ENCODE measurements at places on chromosomes 11 and 22.

GRCh38 chr11:37963440-37963839, 1365.4 kb upstream of the RAG2 start:
- no peak for DNase-seq

GRCh38 chr11:62075438-62075837, 48.4 kb upstream of the INCENP start:
- DNase-seq: no peak

DNA sequence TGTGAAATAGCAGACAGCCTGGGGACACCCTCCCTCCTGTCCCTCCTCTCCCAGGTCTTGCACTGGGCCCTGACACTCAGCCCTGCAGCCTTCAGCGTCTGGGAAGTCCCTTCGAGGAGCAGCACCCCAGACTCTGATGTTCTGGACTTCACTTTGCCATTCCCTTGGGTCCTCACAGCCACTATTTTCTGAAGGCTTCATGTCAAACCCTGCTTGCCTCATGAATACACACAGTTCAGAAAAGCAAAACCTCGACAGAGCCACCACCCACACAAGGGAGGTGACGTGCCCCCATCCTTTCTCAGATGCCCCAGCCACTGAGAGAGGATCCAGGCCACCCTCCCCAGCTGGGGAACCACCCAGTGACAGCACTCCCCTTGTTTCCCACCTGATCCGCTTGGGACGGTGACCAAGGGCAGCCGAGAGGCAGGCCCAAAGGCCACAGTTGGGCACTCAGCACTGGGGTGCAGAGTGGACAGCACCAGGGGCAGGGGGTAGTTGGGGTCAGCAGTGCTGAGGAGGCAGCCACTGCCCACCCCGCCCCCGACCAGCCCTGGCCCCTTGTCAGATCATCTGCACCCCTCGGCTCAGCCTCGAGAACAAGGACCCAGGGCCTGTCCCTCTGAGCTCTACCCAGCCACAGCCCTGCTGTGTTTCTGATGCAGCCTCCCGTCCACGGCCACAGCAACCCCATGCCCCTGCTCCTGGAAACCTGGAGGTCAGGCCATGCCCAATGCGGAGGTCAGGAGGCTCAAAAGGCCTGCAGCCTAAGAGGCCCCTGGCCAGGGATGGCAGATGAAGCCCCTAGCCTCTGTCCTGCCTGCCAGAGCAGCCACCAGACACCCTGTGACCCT, 3.1 kb upstream of the TNNT3 start:
- DNase-seq: no peak

- DNase-seq: no peak
Observed at GRCh38 chr11:111913031-111913861, 712 bp downstream of the HSPB2 start.

- DNase-seq: no peak
Observed at GRCh38 chr11:120632579-120632978, 121.0 kb downstream of the GRIK4 start.

GRCh38 chr11:33291004-33291777, 34.0 kb downstream of the HIPK3 start:
- no peak for DNase-seq

DNA sequence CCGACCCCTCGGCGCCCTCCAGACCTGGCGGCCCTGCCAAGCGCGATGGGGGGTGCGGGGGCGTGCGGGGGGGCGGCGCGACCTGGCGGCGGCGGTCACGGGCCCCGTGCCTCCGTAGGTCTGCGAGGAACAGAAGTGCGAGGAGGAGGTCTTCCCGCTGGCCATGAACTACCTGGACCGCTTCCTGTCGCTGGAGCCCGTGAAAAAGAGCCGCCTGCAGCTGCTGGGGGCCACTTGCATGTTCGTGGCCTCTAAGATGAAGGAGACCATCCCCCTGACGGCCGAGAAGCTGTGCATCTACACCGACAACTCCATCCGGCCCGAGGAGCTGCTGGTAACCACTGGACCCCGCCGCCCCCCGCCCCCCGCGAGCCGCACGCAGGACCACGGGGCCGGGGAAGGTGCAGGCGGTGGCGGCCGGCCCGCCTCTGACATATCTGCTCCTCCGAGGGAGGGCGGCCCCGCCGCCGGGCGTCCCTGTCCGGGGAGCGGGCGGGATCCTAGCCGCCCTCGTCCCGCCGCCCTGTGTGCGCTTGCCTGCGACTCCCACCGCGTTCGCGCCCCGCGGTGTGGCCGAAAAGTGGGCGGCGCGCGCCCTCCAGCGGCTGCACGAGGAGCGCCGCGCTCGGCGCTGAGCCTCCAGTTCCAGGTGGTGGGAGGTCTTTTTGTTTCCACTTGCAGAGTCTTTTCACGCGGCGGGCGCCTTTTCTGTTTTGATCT, 2.1 kb downstream of the CCND1 start:
- peak; percentile 44 for DNase-seq

DNA sequence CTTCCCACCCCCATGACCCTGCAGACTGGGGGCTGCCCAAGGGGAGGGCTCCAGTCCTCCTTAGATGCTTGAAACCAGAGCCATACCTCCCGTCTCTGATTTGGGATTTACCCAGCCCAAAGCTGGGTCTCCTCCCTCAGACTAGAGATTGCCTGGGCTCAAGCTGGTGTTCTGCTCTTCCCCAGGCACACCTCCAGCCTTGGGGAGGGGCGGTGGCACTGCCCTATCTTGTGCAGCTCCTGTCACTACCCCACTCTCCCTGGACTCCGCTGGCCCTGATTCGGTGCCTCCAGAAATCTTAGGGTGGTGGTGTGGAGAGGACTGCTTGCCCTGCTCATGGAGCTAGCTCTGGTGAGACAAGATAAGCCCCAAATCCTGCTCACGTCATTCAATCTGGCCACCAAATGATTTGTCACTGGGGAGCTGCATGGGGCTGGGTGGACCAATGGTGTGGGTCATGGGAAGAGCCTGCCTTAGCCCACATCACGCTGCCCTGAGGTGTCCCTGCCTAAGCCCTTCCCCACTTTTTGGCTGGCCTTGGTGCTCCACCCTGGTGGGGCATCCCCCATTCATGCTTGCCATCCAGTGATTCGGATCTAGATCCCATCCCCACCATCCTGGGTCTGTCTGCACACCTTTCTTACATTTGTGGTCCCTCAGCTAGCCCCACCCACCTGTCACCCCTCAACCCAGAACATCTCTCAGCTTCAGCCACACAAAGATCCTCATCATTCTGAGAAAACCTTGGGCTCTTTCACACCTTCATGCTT, 87.7 kb downstream of the PDE2A start:
- DNase-seq: no peak

- DNase-seq: peak; percentile 90
Observed at GRCh38 chr11:118792570-118793124, 1.7 kb upstream of the DDX6 start.

- no peak for DNase-seq
Observed at GRCh38 chr11:8102965-8103364, 22.0 kb downstream of the TUB start.

- no peak for DNase-seq
Observed at GRCh38 chr11:108835624-108836023, 170.8 kb downstream of the DDX10 start.

- no peak for DNase-seq
Observed at GRCh38 chr22:26287382-26288225, 118.3 kb downstream of the SEZ6L start.

- DNase-seq: no peak
Observed at GRCh38 chr22:28232204-28232603, 313.1 kb upstream of the PITPNB start.

GRCh38 chr11:1761110-1761856, 2.4 kb downstream of the CTSD start:
- no peak for DNase-seq

Data from astrocyte (in vitro differentiated cells and primary cell).